ENCODE measurements at places on chromosomes 5 and 9. TPM values are rescaled to one million over a fixed set of nuclear protein-coding genes. Genes with fewer than 3 reads are reported as not detected.

DNA sequence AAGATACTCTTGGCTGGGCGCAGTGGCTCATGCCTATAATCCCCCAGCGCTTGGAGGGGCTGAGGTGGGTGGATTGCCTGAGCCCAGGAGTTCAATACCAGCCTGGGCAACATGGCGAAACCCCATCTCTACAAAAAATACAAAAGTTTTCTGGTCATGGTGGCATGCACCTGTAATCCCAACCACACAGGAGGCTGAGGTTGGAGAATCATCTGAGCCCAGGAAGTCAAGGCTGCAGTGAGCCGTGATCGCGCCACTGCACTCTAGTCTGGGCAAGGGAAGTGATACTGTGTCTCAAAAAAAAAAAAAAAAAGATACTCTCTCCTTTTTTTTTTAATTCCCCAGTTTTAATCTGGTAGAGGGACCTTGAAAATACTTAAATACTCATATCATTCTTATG, 15.0 kb downstream of the ANKRD33B start:
- no peak for DNase-seq
- H3K27me3 ChIP-seq, result no peaks in the 10 kb centered on the region
- no peak overlapping the region for H3K4me3 ChIP-seq
- no peak overlapping the region for H3K27ac ChIP-seq
- H3K4me1 ChIP-seq, result peaks cover 14% of the 10 kb centered on the region

DNA sequence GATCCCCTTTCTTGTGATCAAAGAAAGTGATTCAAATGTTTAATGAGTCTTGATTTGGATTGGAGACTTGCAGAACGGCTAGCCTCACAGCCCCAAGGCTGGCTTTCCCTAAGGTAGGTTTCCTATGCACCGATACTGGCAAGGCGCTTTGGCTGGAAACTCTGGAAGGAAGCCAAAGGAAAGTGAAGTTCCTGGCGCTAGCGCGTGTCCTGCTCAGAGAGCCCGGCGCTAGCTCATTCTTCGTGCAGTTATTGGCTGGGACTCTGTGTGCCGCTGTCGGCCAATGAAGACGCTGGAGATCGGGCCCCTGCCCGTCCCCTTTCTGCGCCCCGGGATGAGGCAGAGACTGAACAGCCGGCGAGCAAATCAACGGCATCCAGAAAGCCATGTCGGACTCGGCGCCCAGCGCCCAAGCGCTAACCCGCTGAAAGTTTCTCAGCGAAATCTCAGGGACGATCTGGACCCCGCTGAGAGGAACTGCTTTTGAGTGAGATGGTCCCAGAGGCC, at the start of gene PCDHGC3:
PCDHGC3 (plus strand) TSS at position 342 of the 507 bp plus-strand sequence; CDS start at position 493, 151 bp downstream.
- H3K4me1 ChIP-seq, result no peaks in the 10 kb centered on the region
- no peaks in the 10 kb centered on the region for H3K36me3 ChIP-seq
- H3K27ac ChIP-seq, result peak within 1 kb of the TSS; percentile 68
- peak; percentile 52 for DNase-seq
- no peaks in the 10 kb centered on the region for H3K27me3 ChIP-seq
- H3K4me3 ChIP-seq, result peak within 1 kb of the TSS; percentile 72

DNA sequence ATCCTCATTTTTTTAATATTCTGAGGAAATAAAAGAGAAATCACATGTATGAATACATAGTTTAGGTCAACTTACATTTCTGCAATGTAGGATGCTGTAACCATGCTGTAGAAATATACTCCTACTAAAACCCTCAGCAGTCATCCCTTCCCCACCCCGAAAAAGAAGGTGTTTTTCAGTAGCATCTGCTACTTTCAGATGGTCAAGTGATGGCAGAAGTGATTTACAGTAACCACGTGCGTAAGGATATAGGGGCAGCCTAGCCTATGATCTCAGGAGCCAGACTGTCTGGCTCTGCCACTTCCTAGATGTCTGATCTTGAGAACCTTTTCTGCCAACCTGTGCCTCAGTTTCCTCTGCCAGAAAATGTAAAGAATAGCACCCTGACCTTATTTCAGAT, 26.0 kb upstream of the SYK start:
- no peaks in the 10 kb centered on the region for H3K4me1 ChIP-seq
- no peaks in the 10 kb centered on the region for H3K27me3 ChIP-seq
- no peak overlapping the region for H3K27ac ChIP-seq
- H3K36me3 ChIP-seq, result no peaks in the 10 kb centered on the region
- DNase-seq, result no peak

DNA sequence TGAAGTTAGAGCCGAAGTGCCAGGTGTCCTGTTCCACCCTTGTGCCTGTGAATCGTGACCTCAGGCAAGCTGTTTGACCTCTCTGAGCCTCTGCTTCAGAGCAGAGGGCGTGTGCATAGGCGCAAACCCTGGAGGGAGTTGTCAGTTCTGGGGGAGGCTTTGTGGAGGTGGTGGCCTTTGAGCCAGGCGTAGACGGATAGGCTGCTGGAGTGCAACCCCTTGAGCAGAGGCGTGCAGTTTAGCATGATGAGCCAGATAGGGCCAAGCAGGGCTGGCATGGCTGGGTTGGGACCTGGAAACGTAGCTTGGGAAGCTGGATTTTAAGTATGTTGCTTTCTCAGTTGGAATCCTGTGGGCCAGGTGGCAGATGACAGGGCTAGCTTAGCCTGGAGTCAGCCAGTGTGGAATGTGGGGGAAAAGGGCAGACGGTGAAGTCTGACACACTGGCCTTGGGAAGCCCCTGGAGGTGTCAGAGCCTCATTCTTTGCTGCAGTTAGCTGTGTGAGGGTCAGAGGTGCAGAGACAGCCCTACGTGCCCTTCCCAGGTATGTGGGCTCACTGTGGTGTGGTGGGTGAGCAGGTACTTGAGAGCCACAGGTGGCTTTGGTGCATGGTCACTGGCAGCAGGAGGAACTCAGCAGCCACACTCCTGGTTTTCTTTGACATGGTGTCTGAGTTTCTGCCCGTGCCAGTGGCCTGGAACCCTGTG, 93.4 kb downstream of the DAB2IP start:
- no peak overlapping the region for H3K4me3 ChIP-seq
- peaks cover 16% of the 10 kb centered on the region for H3K4me1 ChIP-seq
- H3K36me3 ChIP-seq, result no peaks in the 10 kb centered on the region
- no peak for DNase-seq
- no peaks in the 10 kb centered on the region for H3K27me3 ChIP-seq

DNA sequence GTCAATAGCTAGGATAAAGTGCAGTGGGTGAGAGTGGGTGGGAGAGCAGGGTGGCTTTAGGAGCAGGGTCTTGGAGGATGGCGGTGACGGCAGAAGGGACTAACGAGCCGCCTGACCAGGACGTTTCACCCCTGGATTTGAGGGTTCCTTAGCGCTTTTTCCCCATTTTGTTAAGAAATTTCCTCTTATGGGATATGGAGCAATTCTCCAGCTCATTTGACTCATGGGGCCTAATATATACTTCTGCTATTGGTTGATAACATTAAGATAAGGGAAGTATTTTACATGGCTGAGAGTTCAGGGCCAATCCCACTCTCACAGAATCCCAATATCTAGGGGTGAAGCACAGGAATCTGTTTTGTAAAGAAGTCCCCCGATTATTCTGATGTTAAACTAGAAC, 17.6 kb downstream of the CD180 start:
- H3K36me3 ChIP-seq, result no peaks in the 10 kb centered on the region
- no peak overlapping the region for H3K27ac ChIP-seq
- no peaks in the 10 kb centered on the region for H3K27me3 ChIP-seq
- H3K4me3 ChIP-seq, result no peak overlapping the region
- DNase-seq, result no peak

GRCh38 chr5:133602835-133603380, 9.4 kb downstream of the FSTL4 start:
- no peak overlapping the region for H3K27ac ChIP-seq
- DNase-seq, result no peak
- no peaks in the 10 kb centered on the region for H3K36me3 ChIP-seq
- no peaks in the 10 kb centered on the region for H3K4me1 ChIP-seq
- H3K27me3 ChIP-seq, result no peaks in the 10 kb centered on the region
- H3K4me3 ChIP-seq, result no peak overlapping the region

DNA sequence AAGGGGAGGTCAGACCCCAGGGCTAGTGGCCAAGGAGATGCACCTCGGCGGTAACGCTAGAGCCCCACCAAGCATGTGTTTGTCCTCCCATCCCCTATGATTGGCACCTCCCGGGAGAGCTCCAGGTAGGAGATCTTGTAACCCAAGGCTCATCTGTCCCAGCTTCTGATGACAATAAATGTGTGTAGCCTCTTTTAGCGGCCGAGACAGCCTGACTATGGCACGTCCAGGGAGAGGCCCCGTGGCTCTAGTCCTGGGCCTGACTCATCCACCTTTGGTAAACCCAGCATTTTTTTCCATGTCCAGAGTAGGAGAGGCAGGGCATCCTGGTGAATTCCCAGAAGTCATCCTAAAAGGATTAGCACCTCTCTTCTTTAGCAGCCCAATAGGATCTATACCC, 39.2 kb downstream of the IRF1 start:
- peaks cover 24% of the 10 kb centered on the region for H3K4me1 ChIP-seq
- H3K27me3 ChIP-seq, result no peaks in the 10 kb centered on the region
- H3K27ac ChIP-seq, result no peak overlapping the region
- H3K36me3 ChIP-seq, result no peaks in the 10 kb centered on the region
- no peak overlapping the region for H3K4me3 ChIP-seq

- H3K4me1 ChIP-seq, result peaks cover 4% of the 10 kb centered on the region
- no peak overlapping the region for H3K27ac ChIP-seq
- no peaks in the 10 kb centered on the region for H3K27me3 ChIP-seq
- H3K36me3 ChIP-seq, result no peaks in the 10 kb centered on the region
Measured at GRCh38 chr5:146084376-146084775, 21.0 kb downstream of the PLAC8L1 start.

GRCh38 chr5:178460598-178460997, 129.6 kb downstream of the COL23A1 start:
- H3K4me1 ChIP-seq, result no peaks in the 10 kb centered on the region
- no peak overlapping the region for H3K27ac ChIP-seq
- H3K4me3 ChIP-seq, result no peak overlapping the region
- no peaks in the 10 kb centered on the region for H3K27me3 ChIP-seq
- H3K36me3 ChIP-seq, result no peaks in the 10 kb centered on the region

- H3K4me1 ChIP-seq, result no peaks in the 10 kb centered on the region
- no peaks in the 10 kb centered on the region for H3K36me3 ChIP-seq
- no peak overlapping the region for H3K4me3 ChIP-seq
- no peak overlapping the region for H3K27ac ChIP-seq
- no peaks in the 10 kb centered on the region for H3K27me3 ChIP-seq
Measured at GRCh38 chr5:119876522-119876921, 247.2 kb downstream of the FAM170A start.

DNA sequence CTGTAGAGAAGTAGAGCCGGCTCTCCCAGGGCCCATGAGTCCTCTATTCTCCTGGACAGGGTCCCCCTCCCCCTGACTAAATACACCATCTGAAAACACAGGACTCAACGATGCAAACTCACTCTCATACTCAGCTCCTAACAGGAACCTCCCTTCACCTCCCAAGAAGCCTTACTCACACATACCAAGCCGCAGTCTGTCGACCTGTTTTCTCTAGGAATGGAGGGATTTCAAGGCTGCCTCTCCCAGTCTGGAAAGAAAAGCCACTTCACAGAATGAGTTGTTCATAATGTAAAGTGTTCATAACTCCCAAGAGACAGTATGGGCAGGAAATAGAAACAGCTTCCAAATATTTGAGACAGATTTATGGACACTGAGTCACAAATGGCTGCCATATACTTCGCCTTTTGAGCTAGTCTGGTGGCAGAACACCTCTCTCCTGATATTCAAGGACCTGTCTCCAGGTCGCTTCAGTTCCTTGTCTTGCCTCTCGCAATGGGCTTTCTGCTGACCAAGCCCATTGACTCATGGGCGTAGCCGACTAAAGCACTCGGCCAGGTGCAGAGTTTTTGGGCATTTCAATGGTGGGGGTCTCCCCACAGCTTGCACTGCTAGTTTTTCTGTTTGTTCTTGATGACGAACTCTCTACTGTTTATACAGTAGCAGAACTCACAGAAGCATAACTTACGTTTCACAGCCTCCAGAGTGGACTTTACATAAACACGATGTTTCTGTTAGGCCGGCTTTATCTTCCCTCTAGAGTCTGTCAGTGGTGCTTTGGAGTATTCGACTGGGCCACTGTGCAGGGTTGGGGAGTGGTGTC, 25.0 kb upstream of the IL17B start:
- no peaks in the 10 kb centered on the region for H3K4me1 ChIP-seq
- H3K27ac ChIP-seq, result no peak overlapping the region
- H3K27me3 ChIP-seq, result no peaks in the 10 kb centered on the region
- DNase-seq, result no peak
- no peak overlapping the region for H3K4me3 ChIP-seq

DNA sequence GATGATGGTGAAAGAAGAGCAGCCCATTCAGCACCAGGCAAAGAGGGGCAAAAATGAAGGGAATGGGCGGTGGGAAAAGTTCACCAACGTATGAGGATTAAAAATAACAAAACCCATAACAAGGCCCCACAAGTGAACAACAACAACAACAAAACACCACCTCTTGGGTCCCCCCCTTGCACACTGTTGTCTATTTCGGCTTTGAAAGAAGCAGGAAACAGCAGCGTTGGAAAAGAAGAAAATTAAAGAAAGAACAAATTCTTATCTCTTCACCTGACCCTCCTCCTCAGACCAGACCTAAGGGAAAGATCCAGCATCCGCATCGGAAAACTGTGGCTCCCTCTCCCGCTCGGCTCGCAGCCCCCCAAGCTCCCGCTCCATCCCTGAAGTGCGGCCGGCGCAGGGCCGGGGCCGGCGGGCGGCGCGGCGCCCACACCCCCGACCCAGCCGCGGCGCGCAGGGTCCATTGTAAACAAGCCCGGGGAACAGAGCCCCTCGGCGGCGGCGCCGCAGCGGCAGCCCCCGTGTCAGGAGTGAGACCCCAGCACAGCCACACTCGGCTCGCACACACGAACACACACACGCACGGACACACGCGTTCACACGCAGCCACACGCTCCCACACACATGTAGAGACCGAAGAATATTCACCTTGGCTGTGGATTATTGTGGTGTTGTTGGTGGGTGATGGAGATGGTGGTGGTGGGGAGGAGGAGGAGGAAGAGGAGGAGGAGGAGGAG, 535 bp downstream of the RFX3 start:
- H3K27me3 ChIP-seq, result no peaks in the 10 kb centered on the region
- H3K27ac ChIP-seq, result peak overlapping the region; percentile 99
- no peak for DNase-seq
- no peaks in the 10 kb centered on the region for H3K36me3 ChIP-seq
- peak overlapping the region; percentile 85 for H3K4me3 ChIP-seq

DNA sequence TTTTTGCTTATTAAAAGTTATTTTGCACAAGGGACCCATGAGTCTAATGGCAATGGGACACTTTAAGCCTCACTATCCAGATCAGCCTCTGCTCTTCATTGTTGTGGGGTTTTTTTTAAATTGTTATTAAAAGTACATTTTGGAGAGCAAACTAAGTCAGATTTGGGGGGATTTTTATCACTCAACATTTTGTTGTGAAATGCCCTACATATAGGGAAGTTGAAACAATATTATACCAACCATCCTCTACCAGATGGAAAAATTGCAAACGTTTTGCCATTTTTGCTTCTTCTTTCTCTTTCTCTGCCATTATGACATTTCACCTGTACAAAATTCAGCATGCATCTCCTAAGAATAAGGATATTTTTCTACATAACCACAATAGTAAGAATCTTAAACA, 75.3 kb downstream of the SLC1A3 start:
- H3K4me3 ChIP-seq, result no peak overlapping the region
- DNase-seq, result no peak
- no peaks in the 10 kb centered on the region for H3K27me3 ChIP-seq
- no peaks in the 10 kb centered on the region for H3K36me3 ChIP-seq

RPS14 gene
- 948 TPM for total RNA-seq

FKBP15 gene
- 18.2 TPM for total RNA-seq

INIP gene
- 10.8 TPM for total RNA-seq

NR4A3 gene
- 0.08 TPM for total RNA-seq

IFNA5 gene
- total RNA-seq, result not detected

OLFM1 gene
- total RNA-seq, result 3.7 TPM

Data from liver (tissue), 10 donors.